Hepatic stellate cell (primary cell): ENCODE measurements at places on chromosomes 5 and 9.

- DNase-seq = no peak
Observed at GRCh38 chr5:179146277-179146676, 86.1 kb downstream of the ZNF354C start.

DNA sequence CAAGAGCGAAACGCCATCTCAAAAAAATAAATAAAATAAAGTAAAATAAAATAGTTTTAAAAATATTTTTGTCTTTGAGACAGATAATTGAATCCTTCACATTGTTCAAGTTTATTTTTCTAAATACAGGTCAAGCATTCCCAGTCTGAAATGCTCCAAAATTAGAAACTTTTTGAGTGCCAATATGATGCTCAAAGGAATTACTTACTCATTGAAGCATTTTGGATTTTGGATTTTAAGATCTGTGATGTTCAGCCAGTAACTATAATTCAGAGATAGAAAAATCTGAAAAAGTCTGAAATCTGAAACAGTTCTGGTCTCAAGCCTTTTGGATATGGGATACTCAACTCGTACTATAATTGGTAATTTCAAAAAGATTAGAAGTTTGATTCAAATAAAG is 39.8 kb downstream of the RBM27 start:
- no peak for DNase-seq

- no peak for DNase-seq
Observed at GRCh38 chr5:10059556-10059955, 190.1 kb downstream of the ATPSCKMT start.

DNA sequence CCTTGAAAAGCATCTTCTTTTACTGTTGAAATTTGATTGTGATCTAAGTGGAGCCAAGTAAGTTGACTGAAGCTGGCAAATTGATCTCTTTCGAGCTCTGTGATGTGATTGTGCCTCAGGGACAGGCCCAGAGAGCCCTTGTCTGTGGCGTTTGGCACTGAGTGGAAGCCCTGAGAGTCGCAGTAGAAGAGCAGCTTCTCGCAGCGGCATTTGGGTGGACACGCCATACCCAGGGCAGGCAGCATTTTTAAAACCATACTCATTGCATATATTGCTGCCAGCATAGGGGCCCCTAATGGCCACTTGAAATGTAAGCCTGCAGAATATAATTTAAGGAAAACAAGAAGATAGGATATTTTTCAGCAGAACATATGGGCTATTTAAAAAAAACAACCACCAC is 894 bp downstream of the LRRTM2 start:
- DNase-seq = no peak

DNA sequence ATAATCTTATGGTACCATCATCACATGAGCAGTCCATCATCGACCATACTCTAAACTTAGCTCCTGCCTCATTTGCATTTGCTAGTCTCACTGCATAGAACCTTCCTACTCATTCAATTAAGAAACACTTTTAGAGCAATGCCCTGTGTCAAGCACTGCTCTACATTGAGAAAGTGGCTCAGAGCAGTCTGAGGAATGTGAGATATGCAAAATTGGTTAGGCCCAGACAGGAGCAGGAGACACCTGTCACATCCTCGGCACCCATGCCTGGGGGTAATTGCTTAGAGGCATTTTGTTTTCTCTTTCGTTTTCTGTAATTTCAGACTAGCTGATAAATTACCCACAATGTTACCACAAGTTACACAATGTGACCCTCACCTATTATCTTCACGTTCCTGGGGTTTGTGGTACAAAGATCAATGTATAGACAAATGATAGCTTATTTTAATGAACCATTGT is 4.9 kb upstream of the RARS1 start:
- DNase-seq = no peak

GRCh38 chr5:1701884-1702283 is 97.8 kb downstream of the MRPL36 start:
- DNase-seq = no peak

GRCh38 chr5:132385326-132386105 is 16.0 kb downstream of the SLC22A5 start:
- DNase-seq = peak; percentile 78

DNA sequence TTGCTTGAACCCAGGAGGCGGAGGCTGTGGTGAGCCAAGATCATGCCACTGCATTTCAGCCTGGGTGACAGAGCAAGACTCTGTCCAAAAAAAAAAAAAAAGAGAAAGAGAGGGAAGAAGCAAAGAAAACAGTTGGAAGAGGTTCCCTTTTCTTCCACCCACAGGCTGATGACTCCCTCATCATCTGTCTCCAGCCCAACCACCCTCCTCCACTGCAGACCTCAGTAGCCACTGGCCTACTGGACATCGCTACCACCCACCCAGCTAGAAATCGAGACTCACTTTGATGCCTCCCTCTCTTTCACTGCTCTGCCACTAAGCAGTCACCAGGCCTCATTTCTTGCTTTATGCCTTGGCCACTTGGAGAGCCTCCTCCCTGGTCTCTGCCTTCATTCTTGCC is 71.2 kb downstream of the NIPSNAP3B start:
- DNase-seq = no peak

DNA sequence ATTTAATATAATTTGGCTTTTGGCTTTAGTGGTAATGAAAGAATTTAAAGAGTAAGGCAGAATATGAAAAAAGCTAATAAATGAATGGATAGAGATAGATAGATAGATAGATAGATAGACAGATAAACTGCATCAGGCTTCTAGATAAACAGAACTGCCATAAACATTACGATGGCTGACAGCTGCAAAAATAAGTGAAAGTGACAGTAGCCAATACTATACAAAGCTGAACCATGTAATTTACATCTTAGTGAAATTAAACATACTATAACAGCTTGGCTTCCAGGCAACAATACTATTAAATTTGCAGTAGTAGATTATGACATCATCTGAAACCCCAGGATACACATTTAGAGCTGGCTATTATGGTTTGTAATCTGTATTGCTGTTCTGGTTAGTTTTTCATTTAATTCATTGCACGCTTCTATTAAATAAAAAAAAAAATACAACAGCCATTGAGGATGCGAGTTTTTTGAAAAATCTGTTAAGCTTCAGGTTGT is 1354.8 kb downstream of the PTPRD start:
- no peak for DNase-seq

DNA sequence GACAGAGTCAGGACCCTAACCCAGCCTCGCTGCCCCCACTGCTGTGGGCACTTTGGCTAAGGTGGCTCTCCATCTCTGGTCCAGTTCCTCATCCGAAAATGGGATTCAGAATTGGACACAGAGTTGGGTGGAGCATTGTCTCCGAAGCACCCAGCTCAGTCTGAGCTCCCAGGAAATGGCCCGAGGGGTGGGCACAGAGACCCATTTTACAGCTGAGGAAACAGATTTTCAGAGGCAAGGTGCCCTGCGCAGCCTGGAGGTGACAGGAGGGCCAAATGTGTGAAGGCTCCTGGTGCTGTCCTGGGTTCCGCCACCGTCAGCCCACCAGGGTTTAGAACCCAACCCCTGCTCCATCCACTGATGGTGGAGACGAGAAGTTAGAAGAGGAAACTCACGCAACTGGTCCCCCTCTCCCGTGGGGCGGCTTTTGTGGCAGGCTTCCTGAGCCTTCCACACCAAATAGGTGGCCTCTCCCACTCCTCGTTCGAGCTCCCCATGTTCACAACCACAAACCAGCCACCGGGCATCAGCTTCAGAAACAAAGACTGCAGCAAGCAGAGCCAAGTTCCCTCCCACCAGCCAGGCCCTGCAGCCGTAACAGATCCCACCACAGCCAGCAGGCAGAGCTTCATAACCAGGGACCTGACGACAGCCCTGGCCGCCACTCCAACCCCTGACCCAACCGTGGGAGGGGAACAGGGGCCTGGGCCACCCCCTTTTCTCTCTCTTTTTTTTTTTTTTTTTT is 90.9 kb upstream of the LMX1B start:
- DNase-seq = no peak

GRCh38 chr5:34503379-34504253 is 152.5 kb upstream of the RAI14 start:
- DNase-seq = no peak

GRCh38 chr5:89606939-89607534 is 724.1 kb upstream of the MEF2C start:
- DNase-seq = no peak

GRCh38 chr9:131605770-131606590 is 60.7 kb downstream of the PRRT1B start:
- peak; percentile 53 for DNase-seq

DNA sequence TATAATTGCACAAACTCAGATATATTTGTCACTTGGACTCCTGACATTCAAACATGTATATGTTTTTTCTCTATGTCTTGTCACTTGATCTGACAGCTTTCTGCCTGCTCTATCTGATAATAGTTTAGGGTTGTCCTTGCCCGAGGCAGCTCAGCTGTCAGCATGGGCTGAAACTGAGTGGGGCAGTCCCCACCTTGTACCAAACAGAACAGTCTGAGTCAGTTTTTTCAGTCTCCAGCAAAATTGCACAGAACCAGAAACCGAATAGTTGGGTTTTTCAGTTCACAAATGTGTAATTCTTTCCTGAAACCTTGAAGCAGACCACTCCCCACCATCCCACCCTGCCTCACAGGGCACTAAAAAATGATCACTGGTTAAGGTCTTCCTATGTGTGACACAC is 9.5 kb upstream of the HAND1 start:
- DNase-seq = no peak
